Coronary artery (tissue), 2 donors: ENCODE measurements at places on chromosomes 13 and 19.

DNA sequence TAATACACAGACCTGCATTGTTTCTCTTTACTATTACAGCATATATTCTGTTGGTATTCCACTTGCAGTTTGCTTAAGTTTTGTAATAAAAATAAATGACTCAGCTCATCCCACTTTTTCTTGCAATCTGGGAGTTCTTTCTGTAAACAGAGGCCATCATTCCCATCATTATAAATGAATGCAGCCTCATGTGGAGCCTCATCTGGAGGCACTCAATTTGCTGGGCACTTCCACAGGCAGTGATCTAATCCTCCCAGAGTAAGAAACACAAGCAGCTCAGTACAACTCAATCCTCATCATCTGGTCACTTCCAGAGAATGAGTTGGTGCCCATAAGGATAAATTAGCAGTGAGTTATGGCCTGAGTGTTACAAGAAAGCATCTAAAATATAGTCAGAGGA lies 2801.9 kb downstream of the PCDH9 start:
- no peak for DNase-seq

DNA sequence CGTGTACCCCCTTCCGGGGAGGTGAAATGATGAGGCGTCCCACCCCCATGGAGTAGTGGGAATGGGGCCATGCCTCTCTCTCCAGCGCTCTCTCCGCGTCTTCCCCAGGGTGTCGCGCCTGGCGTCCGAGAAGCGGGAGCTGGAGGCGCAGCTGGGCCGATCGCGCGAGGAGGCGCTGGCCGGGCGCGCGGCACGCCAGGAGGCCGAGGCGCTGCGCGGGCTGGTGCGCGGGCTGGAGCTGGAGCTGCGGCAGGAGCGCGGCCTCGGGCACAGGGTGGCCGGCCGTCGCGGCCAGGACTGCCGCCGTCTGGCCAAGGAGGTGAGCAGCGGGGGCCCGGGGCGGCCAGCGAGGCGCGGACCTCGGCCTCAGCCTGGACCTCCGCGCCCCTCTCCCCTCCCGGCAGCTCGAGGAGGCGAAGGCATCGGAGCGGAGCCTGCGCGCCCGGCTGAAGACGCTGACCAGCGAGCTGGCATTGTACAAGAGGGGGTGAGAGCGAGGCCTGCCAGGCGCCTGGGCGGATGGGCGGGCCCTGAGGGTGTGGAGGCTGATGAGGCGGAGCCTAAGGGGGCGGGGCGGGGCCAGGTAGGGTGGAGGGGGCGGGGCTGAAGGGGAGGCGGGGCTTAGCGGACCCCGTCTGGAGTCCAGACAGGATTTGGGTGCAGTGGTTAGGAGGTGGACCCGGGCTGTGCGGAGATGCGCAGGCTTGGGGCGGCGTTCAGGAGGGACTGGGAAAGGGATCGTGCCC lies 7.7 kb downstream of the PGLYRP1 start:
- DNase-seq = no peak

DNA sequence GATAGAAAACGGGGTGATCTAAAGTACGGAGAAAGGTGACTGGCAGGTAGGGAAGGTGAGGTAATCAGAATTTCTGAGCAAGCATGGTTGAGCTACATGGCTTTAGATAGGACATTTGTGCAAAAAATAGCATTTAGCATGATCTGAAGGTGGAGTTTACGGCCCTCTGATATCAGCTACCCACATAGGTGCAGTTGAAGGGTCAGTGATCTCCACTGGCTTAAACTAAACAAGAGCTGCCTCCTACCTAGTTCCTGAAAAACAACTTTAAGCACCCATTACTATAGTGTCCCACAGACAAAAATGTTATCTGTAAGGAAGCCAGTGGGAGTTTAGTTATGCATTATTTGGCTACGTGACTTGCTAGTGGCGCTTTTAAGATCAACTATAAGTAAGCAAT lies 1.2 kb upstream of the CASP14 start:
- DNase-seq = no peak

DNA sequence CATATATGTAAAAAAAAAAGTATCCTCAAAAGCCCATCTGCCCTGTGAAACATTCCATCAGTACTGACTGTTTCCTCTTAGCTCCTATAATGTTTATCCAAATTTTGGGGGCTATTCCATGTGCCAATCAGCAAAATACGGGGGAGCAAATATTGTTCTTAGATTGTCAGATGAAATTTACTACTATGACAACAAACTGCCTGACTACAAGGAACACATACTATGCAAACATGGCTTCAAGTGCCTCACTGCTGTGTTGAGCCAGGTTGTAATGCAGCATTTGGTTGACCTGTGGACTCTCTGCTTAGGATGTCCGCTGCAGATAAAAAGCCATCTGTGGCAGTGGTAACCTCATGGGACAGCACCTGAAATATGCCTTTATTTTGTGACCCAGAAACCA lies 98.2 kb upstream of the SCEL start:
- no peak for DNase-seq
